ENCODE measurements at places on chromosomes 6 and 20.

DNA sequence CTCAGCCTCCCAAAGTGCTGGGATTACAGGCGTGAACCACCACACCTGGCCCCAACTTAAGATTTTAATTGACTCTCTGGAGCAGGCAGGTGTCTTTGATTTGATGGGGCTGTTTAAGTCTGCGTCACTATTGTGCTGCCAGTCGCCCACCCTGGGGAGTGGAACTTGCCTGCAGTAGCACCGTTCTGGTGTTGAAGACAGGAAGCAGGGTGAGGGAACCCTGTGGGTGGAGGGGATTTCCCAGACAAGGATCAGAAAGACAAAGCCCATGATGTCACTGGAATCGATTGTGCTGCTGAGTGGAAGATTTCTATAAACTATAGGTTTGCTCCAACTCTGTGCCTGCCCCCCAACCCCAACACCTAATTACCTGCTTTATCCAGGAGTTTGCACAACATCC lies 11.0 kb downstream of the ALDH8A1 start:
- no peak for DNase-seq

DNA sequence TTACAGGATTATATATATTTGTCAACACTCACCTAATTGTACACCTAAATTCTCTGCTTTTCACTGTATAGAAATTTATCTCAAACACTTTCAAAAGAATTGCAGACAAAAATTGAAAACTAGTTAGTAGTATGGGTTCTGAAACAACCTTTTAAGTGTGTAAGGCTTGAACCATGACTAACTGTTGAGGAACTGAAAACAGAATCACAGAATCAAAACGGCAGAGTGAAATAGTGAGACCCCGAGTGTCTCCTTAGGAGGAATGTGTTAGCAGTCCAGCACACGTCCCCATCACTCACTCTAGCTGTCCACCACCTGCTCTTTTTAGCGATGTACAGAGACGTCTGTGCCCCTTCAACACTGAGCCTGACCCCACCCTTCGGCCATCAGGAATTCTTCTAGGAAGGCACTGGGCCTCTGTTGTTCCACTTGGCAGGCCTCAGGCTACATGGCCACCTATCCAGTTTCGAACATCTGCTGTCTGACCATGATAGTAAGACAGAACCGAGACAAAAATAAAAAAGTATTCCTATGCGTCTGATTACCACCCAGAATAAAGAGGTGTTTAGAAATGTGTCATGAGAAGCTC lies 227.4 kb downstream of the C6orf118 start:
- no peak for DNase-seq

GRCh38 chr6:154566866-154567265 lies 56.4 kb upstream of the CNKSR3 start:
- DNase-seq: no peak

- no peak for DNase-seq
Observed at GRCh38 chr20:36035745-36036144, 67.4 kb downstream of the CNBD2 start.

GRCh38 chr6:137414599-137414998 lies 79.6 kb downstream of the OLIG3 start:
- DNase-seq: no peak

GRCh38 chr6:124982669-124983068 lies 20.4 kb downstream of the RNF217 start:
- DNase-seq: no peak

DNA sequence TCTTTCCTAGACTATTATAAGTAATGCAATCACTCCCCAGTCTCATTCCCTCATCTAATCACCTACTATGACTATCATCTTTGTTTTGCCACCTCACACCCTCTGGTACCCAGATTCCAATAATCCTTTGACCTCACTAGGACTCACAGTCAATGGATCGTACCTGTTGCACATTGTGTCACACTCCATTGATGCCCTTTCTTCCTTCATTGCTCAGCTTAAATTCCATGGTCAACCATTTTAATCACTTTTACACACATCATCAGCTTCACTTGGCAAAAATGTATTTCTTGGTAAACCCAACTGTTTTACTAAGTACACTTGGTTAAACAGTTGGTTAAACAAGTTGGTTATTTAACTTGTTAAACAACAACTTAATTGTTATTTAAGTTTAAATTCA lies 44.0 kb downstream of the CEP162 start:
- no peak for DNase-seq

DNA sequence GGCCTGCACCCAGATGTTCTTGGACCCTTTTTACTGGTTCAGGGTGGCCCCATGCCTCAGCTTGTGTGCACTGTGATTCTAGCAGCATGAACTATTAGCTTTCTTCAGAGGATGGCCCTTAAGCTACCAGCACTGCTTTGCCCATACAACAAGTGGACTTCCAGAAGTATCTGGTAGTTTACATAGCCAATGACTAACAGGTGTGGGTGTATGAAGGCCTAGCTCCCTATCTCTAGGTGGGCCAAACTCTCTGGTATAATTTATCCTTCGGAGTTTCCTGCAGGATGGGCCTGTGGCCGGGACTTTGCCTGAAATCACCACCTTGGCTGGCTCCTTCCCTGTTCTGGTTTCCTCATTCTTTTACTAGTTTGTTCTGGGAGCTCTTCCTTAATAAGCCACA lies 26.1 kb upstream of the JAG1 start:
- DNase-seq: no peak

- DNase-seq: no peak
Observed at GRCh38 chr20:17807651-17808050, 107.9 kb downstream of the BANF2 start.

GRCh38 chr20:25496165-25496967 lies 88.9 kb downstream of the GINS1 start:
- no peak for DNase-seq

DNA sequence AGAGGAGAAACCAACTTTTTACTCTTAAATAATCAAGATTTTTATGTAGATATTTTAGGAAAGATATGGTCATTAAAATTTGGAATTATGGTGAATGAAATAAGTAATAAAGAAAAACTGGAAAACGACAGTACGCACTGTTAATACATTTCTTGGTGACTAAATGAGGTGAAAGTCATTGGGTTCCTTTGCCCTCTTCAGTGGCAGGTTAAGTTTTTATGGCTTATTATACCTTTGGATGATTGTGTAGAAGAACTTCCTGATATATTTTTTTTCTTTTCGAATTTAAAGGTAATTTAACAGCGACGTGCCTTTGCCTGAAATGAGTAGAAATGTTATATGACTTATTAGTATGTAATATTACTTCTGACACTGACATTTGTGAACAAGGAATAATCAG lies 43.4 kb downstream of the FOXO3 start:
- no peak for DNase-seq

- DNase-seq: no peak
Observed at GRCh38 chr6:5762561-5762968, 244.2 kb downstream of the NRN1 start.

DNA sequence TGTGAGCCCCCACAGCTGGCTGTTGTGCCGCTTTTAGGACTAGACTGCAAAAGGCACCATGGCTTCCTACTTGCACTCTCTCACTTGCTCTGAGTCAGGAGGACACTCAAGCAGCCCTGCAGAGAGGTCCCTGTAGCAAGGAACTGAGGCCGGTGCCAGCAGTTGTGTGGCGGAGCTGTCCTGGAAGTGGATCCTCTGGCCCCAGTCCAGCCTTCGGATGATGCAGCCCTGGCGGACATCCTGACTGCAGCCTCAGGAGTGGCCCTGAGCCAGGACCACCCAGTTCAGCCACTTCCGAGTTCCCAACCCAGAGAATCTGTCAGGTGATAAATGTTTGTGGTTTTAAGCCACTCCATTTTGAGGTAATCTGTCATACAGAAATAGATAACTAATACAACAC lies 17.5 kb downstream of the CTCFL start:
- no peak for DNase-seq

DNA sequence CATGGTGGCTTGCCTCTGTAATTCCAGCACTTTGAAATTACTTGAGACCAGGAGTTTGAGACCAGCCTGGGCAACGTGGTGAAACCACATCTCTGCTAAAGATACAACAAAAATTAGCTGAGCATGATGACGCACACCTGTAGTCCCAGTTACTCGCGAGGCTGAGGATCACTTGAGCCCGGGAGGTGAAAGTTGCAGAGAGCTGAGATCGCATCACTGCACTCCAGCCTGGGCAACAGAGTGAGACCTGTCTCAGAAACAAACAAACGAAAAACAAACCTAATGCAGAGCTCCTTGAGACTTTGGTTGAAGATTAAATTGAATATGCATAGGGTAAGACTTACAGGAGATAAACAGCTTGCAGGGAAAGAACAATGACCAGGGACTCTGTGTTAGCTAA lies 80.8 kb downstream of the SCAF8 start:
- DNase-seq: no peak

GRCh38 chr6:22529866-22530265 lies 39.5 kb upstream of the HDGFL1 start:
- no peak for DNase-seq

All from NCI-H1048 (cell line).